ENCODE measurements at places on chromosomes 2 and 18.

GRCh38 chr2:105590780-105591660 lies 153.7 kb upstream of the NCK2 start:
- DNase-seq, result no peak

DNA sequence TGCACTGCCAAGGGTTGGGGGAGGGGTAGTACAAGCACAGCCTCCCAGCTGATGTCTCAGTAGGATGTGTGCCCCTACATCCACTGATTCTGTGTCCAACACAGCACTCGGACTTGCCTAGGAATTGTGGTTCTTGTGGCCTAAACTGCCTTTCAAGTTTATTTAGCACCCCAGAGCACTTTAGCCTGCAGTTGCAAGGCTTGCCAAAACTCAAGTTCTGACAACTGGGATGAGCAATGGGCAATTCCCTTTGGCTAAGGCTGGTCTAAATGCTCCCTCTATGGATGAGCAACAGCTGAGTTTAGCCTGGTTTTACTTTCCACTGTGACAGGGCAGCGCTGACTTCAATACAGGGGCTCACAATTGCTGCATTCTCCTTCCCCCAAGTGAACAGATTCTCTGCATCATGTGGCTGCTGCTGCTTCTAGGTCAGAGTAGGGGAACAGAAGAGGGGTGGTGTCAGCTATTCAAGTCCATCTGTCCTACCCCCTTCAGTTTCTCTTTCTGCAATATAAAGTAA lies 471.5 kb downstream of the PIK3C3 start:
- DNase-seq, result no peak

DNA sequence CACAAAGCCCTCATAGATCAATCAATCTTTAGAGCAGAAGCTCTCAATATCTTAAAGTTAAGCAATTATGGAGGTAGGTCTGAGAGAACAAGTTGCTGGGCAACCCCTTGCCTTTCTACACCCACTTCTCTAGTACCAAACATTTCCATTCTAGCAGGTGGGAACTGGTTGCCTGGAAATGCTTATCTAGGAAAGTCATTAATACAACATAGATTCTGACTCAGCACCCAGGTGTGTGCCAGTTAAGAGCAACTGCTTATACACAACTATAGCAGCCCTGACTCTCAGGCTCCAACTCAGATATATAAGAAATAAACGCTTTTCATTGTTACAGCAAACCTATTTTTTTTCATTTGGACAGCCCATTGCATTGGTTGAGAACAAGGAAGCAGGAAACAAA lies 237.7 kb downstream of the IRS1 start:
- DNase-seq, result no peak

- DNase-seq, result no peak
Observed at GRCh38 chr2:77001895-77002294, 520.3 kb downstream of the LRRTM4 start.

GRCh38 chr2:72887032-72887739 lies at the start of gene SPR:
Gene SPR (plus strand): TSS chr2:72887408. CDS start chr2:72887433, 25 bp downstream.
- peak; percentile 51 for DNase-seq

DNA sequence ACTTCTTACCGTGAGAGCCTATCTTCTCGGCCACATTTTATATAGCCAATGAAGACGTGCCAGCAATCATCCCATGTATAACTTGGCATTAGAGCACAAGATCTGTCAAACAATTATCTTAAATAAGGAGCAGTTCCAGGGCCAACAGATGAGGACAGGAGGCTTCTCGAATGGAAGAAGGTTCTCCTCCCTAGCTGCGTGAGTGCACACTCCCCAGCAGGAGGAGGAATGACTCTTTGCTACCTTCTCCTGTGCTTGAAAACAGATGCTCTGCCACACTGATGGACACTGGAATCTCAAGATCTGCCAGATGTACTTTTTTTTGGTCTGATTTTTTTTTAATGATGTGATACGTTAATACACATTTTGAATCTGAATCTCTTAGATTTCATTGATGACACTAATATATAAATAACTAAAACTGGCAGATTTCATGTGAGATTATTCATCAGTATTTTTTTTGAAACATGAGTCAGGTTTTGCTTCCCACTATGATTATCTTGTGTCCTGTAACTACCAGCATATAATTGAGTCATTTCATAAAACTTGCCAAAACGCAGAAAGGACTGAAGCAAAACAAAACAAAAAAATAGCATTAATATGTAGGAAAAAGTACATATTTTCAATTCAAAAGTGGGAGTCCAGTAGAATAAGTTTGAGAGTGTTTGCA lies 626 bp upstream of the VIT start:
- no peak for DNase-seq

GRCh38 chr2:152376968-152377367 lies 42.0 kb downstream of the FMNL2 start:
- DNase-seq, result no peak

DNA sequence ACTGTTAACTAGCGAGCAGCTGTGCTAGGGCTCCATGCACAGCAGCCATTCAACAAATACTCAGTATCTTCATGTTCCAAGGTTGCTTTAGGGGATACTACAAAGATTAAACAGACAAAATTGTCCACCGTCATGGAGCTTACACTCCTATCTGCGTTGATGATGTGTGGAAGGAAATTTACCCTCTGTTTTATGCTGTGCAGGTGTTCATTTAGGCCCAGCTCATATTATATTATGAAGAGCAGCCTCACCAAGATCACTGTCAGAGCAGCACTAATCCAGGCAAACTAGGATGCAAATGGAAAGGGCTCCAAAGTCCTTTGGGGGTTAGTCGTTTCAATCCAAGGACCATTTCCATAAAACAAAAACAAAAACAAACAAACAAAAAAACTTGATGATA lies 13.4 kb upstream of the WIPF1 start:
- no peak for DNase-seq
